Parietal lobe (tissue), 2 donors: ENCODE measurements at places on chromosomes 16 and 17. TPM values are rescaled to one million over a fixed set of nuclear protein-coding genes. Genes with fewer than 3 reads are reported as not detected.

The ERN2 gene
- not detected for total RNA-seq

The KRTAP1-1 gene
- total RNA-seq, result not detected

The HSPB9 gene
- not detected for total RNA-seq

The ATXN1L gene
- 15.0 TPM for total RNA-seq

The KRT25 gene
- total RNA-seq, result not detected

The TRIM65 gene
- total RNA-seq, result 12.2 TPM

The CLDN6 gene
- total RNA-seq, result 0.63 TPM

The UTP18 gene
- total RNA-seq, result 36.6 TPM

The ZNF830 gene
- 16.6 TPM for total RNA-seq

The PRSS8 gene
- not detected for total RNA-seq

The FBXW10B gene
- total RNA-seq, result 3.1 TPM

The CTF1 gene
- 0.31 TPM for total RNA-seq

The CLEC10A gene
- total RNA-seq, result not detected

The SLC6A2 gene
- not detected for total RNA-seq

The KCNAB3 gene
- total RNA-seq, result 7.5 TPM

The GCGR gene
- not detected for total RNA-seq
